ENCODE measurements at places on chromosomes 7 and 10.

- no peak for DNase-seq
Observed at GRCh38 chr10:16597656-16598055, 76.0 kb upstream of the C1QL3 start.

GRCh38 chr10:128066870-128067382 lies 59.3 kb downstream of the MKI67 start:
- no peak for DNase-seq

- no peak for DNase-seq
Observed at GRCh38 chr7:152733286-152733934, 26.1 kb upstream of the ACTR3B start.

- no peak for DNase-seq
Observed at GRCh38 chr10:60384708-60385398, 4.8 kb downstream of the ANK3 start.

GRCh38 chr7:137165241-137165640 lies 178.3 kb downstream of the PTN start:
- DNase-seq: no peak

- DNase-seq: no peak
Observed at GRCh38 chr10:71426058-71426605, 29.4 kb downstream of the CDH23 start.

DNA sequence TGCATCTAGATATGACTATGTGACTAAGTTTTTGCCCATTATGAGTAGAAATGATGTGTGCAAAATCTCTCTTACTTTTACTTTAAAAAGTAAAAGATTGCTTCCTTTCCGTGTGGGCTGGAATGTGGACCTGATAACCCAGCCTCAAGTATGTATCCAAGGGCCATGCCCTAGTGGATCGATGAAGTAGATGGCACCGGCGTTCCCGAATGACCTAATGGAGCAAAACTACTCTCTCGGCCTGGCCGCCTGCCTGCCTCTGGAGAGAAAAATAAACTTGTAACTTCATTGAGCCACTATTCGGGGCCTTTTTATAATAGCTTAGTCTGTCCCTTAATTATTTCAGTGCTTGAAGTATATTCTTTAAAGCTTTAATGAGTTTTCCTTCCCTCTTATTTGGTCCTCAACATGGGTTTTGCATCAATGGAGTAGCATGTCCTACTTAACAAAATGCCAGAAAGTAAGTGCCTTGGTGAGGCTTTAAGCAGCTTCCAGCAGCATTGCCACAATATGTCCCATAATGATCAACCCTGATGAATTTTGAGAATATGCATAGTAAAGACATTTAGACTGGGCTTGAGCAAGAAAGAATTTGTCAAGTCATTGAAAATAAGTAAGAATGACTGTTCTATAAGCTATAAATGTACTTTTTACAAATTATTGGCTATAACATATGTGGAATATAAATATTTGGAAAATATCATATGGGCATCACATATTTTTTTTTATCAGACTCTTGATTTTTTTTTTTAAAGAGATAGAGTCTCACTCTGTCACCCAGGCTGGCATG lies 61.4 kb downstream of the PLXDC2 start:
- DNase-seq: no peak

DNA sequence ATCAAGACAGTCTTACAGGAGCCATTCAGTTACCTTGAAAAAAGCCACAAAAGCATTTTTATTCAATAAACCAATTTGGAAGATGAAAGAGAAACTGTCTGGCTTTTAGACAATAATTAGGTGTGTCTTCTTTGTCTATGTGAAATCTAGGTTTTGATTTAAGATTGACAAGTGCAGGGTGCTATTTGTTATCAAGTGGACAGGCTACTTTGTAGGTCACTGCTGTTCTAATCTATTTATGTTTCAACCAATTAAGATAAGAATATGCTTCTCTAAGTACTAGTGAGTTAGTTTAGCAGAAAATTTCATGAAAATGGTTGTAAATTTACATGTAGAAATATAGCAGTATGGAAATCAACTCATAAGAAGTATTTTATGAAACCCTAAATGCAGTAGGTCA lies 177.5 kb downstream of the CACNA2D1 start:
- no peak for DNase-seq

GRCh38 chr10:101995451-101996063 lies 60.4 kb downstream of the ARMH3 start:
- DNase-seq: no peak

DNA sequence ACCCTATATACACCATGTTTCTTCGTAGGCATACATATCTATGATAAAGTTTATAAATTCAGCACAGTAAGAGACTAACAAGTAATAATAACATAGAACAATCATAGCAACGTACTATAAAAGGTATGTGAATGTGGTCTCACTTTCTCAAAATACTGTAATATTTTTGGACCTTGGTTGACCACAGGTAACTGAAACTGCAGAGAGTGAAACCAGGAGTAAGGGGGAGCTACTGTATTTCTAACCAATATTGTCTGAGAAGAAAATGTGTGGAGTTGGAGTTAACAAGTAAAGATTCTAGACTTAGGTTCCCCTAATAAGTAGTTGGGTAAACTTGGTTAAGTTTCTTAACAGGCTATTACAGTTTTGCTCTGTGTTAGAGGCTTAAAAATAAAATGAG lies 72.1 kb downstream of the GNAI1 start:
- no peak for DNase-seq

GRCh38 chr7:117014673-117015133 lies 61.4 kb downstream of the ST7 start:
- DNase-seq: no peak

GRCh38 chr10:30722956-30723620 lies 93.5 kb upstream of the LYZL2 start:
- no peak for DNase-seq

- DNase-seq: no peak
Observed at GRCh38 chr7:117325836-117326235, 3.0 kb upstream of the WNT2 start.

GRCh38 chr7:20314198-20314597 lies 16.5 kb upstream of the ITGB8 start:
- no peak for DNase-seq

- no peak for DNase-seq
Observed at GRCh38 chr7:108062250-108063014, 59.5 kb upstream of the LAMB1 start.

GRCh38 chr10:71048971-71049615 lies 160.7 kb upstream of the PCBD1 start:
- DNase-seq: no peak

- no peak for DNase-seq
Observed at GRCh38 chr10:13839430-13839990, 252.7 kb downstream of the PRPF18 start.

DNA sequence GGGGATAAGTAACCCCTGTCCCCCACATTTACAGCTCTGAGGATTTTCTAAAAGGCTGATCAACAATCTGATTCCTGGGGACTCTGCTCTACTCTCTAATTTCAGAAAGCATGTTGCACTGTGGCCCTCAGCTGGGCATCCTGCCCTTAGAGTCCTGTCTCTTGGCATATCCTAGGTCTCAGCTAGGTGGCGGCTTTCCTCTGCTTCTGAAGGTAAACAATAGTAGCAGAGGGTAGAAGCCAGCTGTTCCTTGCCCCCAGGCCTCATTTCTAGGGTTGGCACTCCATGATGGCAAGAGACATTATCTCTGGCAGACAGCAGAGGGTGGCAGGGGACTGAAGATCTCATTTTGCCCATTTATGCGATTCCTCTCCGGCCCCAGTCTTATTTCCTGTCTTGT lies 77.0 kb downstream of the ADCYAP1R1 start:
- DNase-seq: no peak

DNA sequence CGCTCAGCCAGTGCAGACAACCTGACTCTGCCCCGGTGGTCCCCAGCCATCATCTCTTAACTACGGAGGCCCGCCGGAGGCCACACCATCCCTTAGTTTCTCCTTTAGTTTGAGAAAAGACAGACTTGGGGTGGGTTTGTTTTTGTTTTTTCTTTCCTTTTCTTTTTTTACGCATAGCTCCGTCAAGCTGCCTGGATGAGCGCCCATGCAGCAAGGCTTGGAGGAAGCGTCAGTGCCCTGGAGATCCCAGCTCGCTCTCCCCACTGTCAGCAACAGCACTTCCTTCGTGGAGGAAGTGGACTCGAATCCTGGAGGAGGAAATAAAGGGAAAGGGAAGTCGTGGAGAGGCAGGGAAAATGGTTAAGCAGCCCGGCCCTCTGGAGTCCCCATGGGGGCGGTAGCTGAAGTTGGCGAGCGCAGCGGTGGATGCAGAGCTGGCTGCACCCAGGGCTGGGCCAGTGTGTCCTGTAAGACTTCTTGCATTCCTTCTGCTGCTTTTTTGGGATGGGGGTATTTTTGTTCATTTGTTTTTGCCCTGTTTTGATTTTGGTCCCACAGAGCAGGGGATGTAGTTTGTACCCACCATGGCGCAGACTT lies 35.9 kb upstream of the GJD4 start:
- DNase-seq: no peak

- DNase-seq: peak; percentile 53
Observed at GRCh38 chr10:79331709-79332108, 15.6 kb upstream of the PPIF start.
